AG20443 (cell line): ENCODE measurements at places on chromosomes 11 and 22.

DNA sequence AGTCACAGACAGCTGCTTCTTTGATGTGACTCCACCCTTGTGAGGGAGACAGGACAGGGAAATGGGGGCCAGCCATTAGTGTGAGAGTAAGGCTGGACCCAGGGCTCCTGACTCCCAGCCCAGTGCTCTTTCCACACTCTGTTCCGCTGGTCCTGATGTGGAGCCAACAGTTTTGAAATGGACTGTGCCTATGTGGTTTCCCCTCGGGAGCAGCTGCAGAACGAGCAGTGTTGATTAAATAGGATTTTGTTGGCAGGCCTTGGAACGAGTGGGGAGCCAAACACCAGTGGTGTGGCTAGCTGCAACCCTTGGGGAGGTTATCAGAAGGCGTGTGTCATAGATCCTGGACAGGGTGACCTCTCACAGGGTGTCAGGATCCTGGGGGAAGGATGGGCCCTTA lies 66.5 kb upstream of the AMPD3 start:
- no peak for DNase-seq

DNA sequence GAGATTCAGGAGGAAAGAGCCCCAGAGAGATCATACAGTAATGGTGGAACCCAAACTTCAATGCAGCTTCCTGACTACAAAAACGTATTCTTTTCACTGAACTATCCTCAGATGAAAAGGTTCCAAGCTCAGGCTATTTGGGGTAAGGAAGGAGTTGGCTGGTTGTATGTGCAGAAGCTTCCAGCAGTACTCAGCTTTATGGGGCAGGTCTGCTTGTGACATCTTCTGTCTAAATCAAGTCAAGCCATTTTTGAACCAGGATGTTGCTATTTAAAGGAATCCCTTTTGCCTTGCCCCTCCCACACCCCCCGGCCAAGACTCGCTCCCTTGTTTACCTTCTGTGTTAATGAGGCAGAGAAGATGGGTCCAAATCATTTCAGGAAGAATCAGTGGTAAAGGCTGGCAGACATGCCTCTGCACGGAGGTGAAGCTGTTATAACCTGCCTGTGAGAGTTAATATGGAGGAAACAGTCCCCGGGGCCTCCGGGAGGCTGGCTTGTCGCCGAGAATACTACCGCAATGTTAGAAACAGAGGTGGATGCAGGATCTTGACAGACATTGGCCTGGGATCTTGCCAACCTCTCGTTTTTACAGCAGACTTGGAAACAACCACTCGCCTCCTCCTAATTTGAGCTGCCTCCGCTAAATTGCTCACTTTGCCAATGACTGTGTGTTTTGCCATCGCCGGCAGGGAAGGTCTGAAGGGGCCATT lies 45.4 kb downstream of the TIMP3 start:
- no peak for DNase-seq

DNA sequence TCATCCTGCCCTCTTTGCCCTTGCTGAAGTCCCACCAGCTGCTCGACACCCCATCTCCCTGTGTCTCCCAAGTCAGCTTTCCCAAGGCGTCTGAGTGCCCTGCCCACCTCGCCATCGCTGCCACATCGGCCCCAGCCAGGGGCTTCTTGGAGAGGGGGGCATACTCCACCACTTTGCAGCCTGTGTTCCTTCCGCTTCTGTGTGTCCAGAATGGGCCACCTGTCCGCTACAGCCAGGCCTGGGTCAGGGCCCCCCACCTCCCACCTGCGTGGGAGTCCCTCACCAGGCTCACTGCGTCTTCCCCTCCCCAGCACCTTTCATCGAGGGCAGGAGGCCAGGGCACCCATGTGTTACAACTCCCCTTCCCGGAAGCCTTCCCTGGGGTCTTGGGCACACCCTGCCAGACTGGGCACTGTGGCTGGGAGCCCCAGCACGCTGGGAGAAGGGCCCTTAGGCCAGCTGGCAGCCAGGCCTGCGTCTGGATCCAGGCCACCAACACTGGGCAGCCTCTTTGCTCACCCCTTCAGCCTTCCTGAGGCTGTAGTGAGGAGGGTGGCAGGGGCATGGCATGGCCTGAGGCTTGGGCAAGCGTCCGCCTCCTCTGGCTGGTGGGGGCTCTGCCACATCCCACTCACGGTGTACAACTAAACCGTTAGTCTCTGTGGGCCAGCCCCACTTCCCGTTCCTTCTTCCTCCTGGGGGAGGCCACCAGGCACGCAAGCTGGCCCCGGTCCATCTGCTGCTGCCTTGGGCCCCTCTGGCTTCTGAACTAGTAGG lies 13.4 kb downstream of the CPT1A start:
- DNase-seq, result no peak

DNA sequence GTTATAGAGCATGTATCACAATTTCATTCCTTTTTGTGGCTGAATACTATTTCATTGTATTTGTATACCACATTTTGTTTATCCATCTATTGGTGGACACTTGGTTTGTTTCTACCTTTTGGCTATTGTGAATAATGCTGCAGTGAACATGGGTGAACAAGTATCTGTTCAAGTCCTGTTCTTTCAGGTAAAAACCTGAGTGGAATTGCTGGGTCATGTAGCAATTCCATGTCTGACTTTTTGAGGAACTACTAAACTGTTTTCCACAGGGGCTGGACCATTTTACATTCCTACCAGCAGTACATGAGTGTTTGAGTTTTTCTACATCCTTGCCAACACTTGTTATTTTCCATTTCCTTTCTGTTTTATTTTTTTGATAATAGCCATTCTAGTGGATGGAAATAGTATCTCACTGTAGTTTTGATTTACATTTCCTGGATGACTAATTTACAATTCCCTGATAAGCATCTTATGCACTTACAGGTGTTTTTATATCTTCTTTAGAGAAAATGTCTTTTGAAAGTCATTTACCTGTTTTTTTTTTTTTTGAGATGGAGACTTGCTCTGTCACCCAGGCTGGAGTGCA lies 12.2 kb downstream of the CABIN1 start:
- no peak for DNase-seq

DNA sequence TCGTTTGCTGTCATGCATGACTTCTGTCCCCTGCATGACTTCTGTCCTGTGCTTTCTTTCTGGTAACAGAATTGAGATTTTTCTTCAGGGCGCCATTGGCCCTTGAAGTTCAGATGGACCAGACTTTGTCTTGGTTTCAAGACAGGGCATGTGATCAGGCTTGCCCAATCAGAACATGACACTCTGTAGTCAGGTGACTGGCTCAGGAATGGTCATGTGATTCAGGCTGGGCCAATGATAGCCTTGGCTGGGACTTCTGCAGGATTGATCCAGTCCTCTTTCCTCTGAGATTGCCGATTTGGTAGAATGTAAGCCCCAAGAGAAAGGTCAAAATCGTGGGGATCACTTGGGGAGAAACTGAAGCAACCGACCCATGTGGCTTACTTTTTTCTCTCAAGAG lies 90.5 kb upstream of the ALX4 start:
- no peak for DNase-seq

DNA sequence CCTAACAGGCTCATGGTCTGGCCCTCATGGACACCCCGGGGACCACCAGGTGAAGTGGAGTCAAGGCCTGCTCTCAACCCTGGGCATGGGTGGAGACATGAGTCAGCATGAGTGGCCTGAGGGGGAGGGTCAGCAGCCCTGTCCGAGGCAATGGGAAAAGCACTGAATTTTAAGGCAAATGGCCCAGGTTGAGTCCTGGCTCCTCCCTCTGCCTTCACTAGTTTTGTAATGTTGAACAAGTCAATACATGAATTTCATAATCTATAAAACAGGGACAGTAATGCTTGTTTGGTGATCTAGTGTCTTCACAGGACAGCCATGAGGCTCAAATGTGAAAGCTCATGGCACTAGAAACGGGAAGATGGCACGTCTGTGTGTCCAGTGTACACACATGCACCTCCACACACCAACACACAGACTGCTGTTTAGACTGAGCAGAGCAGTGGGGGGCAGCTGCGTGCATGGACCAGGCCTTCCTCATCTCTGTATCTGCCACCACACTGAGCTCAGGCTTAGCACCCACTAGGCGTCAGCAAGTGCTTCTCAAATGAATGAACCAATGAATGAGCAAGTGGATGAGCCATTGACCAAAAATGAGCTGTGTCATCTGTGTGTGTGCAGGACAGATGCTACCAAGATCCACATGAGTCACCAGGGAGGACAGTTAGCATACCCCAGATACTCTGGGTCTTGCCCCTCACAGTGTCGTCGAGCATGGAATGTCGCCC lies 63.4 kb downstream of the NRXN2 start:
- DNase-seq, result peak; percentile 87

DNA sequence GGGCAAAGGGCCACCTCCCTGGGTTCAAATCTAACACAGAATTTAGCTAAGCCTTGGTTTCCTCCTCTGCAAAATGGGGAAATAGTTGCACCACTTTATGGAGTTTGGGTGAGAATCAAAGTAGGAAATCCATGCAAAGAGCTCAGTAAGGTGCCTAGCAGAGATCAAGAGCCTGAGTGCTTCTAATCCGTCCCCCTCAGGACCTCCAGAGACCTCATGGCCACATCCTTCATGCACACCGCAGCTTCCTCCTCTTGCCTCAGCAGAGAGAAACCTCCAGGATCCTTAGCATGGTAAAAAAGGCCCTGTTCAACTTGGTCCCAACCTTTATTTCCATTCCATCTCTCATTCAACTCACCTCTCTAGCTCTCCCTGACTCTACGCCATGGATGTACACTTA lies 37.8 kb upstream of the NAV2 start:
- no peak for DNase-seq

GRCh38 chr11:11498195-11498594 lies 123.6 kb downstream of the GALNT18 start:
- no peak for DNase-seq

GRCh38 chr22:44623771-44624510 lies 78.1 kb upstream of the PRR5 start:
- DNase-seq, result peak; percentile 58

GRCh38 chr22:17205432-17205831 lies 13.8 kb downstream of the ADA2 start:
- DNase-seq, result no peak

- DNase-seq, result no peak
Measured at GRCh38 chr11:117936973-117937372, 7.8 kb upstream of the TMPRSS13 start.

DNA sequence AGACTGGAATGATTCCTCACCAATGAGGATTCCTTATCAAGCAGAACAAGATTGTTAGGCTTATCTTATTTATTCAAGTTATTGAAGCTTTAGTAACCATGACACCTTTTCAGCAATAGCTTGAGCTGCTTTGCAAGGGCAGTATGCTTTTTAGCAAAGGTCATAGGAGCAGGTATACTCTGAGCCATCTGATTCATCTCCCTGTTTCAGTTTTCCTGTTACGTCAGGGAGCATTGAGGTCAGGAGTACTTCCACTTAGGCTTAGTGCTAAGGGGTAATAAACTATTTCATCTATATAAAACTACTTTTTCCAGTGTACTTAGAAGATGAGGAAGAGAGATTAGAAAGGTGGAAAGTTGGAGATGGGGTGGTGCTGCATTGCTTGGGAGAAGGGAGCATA lies 17.7 kb upstream of the ANKRD42 start:
- DNase-seq, result no peak

- no peak for DNase-seq
Measured at GRCh38 chr11:117097014-117097388, 1.2 kb downstream of the SIK3 start.

DNA sequence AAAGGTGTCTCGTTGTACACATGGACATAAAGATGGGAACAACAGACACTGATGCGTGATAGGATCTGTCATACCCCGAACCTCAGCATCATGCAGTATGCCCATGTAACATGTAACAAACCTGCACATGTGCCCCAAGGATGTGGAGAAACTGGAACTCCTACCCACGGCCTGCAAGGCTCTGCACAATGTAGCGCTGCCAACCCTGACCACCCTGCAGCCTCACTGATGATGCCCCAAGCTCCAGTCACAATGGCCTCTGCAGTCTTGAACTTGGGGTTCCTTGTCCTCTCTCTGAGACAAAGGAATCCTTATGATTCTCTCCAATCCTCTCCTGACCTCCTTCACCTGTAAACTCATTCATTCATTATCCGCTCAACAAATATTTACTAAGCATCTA lies 14.2 kb downstream of the LMO1 start:
- DNase-seq, result no peak

DNA sequence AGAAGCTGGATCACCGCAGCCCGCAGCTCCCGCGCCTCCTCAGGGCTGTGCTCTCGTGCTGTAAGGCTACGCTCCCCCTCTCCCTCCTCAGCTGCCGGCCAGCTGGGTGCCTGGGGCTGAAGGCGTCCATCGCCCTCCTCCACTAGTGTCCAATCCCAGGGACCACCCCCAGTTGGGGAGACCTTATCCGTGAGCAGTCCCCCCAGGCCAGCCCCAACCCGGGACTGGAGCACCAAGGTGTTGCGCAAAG lies 1.2 kb downstream of the AP5B1 start:
- DNase-seq, result no peak

DNA sequence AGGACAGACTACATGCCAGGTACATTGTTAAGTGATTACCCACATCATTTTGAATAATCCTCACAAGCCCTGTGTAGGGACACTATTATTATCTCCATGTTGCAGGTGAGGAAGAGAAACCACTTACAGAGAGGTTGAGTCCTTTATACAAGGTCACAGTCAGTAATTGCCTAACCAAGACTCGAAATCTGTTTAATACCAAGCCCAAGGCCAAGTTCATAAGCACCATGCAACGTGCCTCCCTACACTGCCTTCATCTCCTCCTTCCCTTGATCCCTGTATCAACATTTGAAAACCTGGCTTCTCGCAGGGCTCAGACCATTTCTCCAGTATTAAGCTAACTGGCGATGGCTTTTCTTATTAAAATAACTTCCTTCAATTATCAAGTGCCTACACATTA lies 41.7 kb upstream of the SEZ6L start:
- DNase-seq, result no peak

- DNase-seq, result no peak
Measured at GRCh38 chr11:28383456-28383855, 275.3 kb downstream of the METTL15 start.

DNA sequence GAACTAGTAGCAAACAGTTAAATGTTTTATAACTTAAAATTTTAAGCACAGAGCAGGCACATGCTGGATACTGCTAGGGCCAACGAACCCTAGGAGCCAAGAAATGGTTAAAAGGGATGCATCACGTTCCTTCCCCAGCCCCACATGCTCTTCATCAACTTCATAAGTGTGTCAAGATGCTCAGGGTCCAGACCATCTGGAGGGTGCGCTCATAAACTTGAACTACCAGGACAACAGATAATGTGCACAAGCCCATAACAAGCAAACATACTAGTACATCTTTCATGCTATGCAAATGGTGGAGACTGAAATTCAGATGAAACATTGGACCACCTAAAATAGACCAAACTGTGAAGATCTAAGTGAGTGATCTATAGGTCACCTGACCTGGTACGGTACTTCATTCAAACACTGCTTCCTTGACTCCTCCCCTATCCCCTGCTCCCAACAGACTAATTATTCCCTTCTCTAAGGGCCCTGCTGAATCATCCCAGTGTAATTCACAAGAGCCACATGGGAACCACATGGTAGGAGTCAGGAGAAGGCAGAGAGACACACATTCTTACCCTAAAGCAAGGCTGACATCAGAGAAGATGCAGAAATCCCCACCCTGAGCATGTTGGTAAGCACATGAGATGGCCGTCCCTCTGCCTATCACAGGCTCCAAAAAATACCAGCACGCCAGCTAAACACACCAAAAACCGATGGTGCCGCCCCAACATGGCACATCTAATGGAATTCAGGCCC lies 83.9 kb downstream of the ETS1 start:
- peak; percentile 60 for DNase-seq
